Activated CD8-positive, alpha-beta T cell treated with anti-CD3 and anti-CD28 coated beads, Interleukin-2, amount 10 ng/mL, durations not matched to agents 7 days and 5 days (primary cell): ENCODE measurements at places on chromosomes 6 and 20. TPM values are rescaled to one million over a fixed set of nuclear protein-coding genes. Genes with fewer than 3 reads are reported as not detected.

GRCh38 chr6:43386492-43386891, 17.0 kb upstream of the ZNF318 start:
- no peak for DNase-seq

DNA sequence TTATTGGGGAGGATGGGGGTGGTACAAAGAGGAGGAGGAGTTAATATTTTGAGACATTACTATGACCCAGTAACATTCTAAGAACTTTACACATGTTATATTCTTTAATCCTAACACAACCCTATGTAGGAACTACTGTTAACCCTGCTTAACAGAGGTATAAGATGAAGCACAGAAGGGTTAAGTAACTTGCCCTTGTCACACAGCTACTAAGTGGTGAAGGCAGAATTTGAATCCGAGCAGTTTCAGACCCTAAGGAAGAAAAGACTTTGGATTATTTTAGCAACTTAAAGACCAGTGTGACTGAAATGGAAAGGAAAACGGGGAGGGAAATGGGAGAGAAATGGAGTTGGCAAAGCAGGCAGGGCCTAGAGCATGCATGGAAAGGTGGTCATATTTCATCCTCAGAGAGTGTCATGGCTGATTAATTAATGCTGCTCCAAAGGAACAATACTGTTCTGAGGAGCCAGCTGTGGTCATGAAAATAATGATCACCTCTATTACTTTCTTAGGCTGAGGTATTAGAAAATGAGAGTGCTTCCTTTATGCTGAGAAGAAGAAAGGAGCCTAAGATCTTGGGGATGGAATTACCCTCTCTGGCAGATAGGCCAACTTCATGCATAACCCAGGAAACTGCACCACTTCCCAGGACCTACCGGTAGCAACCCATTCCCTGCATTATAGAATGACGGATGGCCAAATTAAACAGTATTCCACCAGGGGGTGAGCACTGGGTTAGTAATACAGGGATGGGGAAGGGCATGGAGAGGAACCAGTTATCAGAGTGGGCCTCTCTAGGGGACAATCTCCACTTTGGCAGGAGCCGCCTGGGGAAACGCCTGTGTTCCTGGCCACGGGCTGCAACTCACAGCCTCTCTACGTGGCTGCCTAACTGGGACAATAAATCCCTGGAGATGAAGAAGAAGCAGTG, 50.1 kb upstream of the TNFAIP3 start:
- no peak for DNase-seq

DNA sequence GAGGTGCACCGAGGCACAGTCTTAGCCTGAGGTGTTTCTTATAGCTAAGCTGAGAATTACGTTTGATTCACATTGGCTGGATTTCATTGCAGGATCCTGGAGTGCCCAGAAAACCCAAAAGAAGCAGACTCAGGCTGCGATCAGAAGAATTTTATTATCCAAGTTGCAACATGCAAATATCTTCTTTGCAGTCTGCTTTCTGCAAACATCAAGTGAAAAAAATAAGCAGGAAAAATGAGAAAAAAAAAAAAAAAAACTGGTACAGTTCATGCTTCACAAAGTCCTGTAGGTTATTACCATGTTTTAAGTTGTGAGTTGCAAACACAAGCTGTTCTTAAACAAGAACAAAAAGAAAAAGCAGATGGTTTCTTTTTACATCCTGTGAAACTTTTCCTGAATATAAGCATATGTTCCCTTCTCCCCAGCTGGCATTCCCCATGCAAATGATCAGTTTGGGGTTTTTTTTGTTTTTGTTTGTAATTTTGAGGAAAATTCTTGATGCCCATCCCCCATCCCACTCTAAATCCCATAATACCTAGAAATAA, 349.0 kb downstream of the CBLN4 start:
- no peak for DNase-seq

NRN1 gene
- total RNA-seq = 15.3 TPM

DNA sequence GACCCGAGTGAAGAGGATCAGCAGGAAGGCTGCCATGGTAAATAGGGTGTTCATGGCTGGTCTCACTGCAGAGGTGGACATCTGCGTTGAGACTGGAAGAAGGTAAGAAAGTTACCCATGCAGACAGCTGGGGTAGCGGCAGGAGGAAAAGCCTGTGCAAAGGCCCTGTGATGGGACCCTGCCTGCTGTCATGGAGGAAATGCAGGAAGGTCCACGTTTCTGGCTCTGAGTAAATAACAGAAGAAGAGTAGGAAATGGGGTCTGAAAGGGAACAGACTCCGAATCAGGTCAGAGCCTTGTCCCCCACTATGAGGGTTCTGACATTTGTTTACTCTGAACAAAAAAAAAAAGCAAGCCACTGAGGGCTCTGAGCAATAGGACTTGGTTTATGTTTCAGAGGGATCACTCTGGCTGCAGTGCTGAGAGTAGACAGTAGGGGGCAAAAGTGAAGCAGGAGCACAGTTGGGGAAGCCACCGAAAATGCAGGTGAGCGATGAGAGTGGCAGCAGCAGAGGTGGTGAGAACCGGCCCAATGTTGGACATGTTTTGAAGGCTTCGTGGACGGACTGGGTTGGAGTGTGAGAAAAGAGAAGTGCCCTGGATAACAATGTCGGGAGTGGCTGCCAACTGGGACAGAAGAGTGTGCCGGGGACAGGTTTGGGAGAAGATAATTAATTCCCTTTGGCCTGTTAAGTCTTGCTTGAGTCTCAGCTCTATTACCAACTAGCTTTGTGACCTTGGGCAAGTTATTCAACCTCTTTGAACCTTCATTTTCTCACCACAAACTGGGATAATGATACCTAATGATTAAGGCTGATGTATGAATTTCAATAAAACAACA, 57.9 kb upstream of the MAP7 start:
- DNase-seq = peak; percentile 85

DNA sequence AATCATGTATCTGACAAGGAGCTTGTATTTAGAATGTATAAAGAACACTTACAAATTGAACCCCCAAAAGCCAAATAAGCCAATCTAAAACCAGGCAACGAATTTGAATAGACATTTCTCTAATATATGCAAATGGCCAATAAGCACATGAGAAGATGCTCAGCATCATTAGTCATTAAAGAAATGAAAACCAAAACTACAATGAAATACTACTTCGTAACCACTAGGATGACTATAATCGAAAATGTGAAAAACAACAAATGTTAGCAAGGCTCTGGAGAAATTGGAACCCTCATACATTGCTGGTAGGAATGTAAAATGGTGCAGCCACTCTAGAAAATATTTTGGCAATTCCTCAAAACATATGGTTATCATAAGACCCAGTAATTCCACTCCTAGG, 105.8 kb upstream of the TOP1 start:
- no peak for DNase-seq

DNA sequence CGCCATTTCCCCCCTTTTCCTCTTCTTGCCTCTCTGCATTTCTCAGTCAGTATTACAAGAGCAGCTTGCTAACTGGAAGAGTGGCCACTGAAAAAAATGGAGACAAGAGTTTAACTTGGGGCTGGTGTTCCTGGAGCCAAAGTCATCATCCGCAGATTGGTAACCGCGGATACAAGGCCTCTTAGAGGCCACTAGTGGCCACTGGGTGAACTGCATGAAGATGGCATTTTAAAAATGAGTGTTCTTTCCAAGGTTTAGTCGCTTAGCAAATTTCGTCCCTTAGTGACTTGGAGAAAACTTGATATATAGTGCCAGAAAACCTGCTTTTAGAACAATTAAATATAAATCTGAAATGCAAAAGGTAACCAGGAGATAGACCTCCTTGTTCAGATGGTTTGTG, 4.8 kb downstream of the F13A1 start:
- DNase-seq = peak; percentile 41

GRCh38 chr6:129552413-129552812, 157.6 kb downstream of the ARHGAP18 start:
- DNase-seq = no peak

GRCh38 chr6:137233911-137234863, 15.0 kb upstream of the IFNGR1 start:
- DNase-seq = no peak

GRCh38 chr20:58557733-58558342, 42.6 kb upstream of the APCDD1L start:
- no peak for DNase-seq

GRCh38 chr6:112311950-112312547, 35.1 kb upstream of the RFPL4B start:
- DNase-seq = peak; percentile 30

GRCh38 chr6:109788687-109789086, 97.6 kb downstream of the FIG4 start:
- no peak for DNase-seq

DNA sequence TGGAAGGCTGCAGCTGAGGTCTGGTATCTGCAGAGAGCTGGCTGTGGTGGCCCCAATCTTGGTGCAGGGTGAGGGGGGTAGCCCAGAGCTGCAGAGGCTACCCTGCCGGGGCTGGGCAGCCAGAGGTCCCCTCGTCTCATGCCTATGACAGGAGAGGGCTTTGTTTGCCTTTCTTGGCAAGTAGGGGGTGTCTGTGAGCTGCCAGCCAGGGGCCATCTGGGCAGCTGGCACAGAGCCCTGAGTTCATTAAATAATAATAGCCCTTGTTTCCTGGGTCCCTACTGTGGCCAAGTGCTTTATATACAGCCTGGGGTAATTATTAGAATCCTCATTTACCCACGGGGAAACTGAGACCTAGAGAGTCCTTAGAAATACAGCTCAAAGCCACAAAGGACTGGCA, 66.6 kb downstream of the EZR start:
- no peak for DNase-seq

GRCh38 chr20:56628873-56629463, at the start of gene TFAP2C:
Gene TFAP2C, plus strand, starts transcription at chr20:56629306. Its CDS starts 239 bp downstream, at chr20:56629545.
- peak; percentile 25 for DNase-seq

- no peak for DNase-seq
Observed at GRCh38 chr6:135796643-135797305, 54.7 kb upstream of the PDE7B start.

DNA sequence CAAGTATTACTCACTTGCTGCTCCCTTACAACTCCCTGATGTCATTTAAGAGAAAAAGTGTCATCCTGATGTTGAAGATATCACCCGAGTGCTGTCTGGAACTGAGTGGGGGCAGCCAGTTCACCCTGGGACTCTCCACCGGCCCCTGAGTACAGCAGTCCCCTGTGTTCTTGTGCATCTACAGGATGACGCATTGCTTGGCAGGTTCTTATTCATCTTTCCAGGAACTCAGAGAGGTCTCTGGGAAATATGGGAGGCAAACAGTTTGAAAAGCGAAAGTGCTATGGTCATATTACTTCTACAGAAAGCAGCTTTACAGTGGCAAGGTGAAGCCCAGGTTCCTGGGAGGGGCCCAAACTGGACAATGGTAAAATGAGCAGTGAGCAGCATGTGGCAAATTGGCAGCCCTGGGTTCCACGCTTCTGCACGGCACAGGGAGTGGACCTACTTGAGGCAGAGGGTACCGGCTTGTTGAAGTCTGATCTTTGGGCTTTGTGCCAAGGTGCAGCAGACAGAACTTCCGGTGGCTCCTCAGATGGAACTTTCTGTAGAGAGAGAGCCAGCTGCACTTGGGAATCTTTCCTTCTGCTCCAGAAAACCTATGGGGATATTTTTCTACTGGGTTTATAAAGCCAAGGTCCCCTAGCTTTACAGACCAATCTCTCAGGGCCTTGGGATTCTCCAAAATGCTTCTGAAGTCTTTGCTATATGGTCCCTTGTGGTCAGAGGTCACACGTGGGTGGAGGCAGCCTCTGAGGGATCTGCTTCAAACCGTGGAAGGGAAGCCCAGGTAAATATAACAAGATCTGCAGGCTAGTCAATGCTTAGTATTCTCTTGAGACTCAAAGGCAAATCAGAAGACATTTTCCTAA, 128.3 kb downstream of the MAP3K7 start:
- peak; percentile 71 for DNase-seq

GRCh38 chr6:71034563-71035345, 77.9 kb upstream of the B3GAT2 start:
- DNase-seq = no peak
